ENCODE measurements at places on chromosomes 2 and 18.

DNA sequence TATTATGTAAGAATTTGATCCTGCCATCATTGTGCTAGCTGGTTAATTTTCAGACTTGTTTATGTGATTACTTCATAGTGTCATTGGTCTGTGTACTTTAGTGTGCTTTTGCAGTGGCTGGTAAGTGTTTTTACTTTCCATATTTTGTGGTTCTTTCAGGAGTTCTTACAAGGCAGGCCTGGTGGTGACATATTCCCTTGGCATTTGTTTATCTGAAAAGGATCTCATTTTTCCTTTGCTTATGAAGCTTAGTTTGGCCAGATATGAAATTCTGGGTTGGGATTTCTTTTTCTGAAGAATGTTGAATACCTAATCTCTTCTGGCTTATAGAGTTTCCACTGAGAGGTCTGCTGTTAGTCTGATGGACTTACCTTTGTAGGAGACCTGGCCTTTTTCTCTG lies 72.8 kb upstream of the MC4R start:
- DNase-seq: no peak

DNA sequence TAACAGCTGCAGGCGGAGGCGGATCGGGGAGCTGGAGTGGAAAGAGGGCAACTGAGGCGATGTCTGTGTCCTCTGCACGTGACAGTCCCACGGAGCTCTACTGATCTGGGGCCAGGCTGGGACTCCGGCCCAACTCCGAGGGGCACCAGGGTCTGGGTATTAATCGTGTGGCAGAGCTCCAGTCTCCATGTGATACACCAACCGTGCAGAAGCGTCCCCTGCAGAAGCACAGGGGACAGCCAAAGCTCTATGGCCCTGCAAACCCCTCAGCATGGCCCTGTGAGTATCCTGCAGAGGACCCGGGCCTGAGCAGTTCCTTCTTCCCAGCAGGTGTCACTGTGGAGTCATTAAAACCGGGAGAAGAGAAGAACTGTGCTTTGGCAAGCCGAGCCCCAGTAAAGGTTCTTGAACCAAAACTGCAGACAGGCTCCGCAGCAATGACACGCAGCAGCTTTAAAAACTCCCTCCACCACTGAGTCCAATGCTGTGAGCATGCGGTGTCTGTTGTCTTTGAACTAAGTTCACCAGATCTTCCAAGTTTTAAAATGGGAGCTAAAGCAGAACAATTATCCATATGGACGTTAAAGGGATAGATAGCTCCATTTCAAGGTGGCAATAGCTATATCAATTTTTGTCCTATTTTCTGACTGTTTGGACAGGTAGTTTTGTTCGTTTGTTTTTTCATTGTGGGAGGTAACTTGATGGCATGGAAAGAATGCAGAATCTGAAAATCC lies 79.4 kb downstream of the TMEM182 start:
- DNase-seq: no peak

- DNase-seq: no peak
Observed at GRCh38 chr2:71469403-71470398, 16.3 kb downstream of the DYSF start.

GRCh38 chr2:3776311-3776710 lies 72.9 kb downstream of the DCDC2C start:
- DNase-seq: no peak

GRCh38 chr2:214395040-214395439 lies 15.8 kb upstream of the VWC2L start:
- no peak for DNase-seq

DNA sequence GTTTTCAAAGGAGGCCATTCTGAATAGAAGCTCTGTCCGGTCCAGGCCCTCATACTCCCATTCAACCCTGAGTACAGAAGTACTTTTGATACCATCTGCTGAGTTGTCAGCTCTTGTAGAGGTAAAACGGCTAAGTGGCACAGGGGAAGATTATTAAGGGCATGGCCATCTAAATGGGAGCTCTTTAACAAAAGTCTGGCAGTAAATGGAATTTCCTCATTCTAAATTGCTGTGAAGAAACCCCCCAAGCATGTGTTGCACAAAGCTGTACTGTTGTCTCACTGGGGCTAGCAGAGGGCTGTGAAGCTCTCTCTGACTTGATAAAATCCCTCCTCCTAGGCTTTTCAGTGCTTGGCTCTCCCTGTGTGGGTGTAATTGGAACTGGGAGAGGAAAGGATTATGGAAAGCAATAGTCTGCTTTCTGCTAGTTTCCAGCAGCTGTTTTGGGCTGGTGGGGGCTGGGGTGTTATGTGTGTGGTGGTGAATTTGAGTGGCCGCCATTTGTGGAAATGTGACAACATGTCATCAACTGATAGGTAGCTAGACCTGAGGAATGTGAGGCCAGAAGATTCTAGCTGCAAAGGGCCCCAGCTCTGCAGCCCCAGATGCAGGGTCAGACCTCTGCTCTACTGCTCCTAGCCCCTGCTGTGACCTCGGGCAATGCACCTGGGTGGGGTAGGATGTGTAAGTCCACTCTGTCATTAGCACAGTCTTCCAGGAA lies 65.1 kb downstream of the MAP4K4 start:
- no peak for DNase-seq

GRCh38 chr2:196515051-196515450 lies 124.5 kb upstream of the CCDC150 start:
- no peak for DNase-seq

DNA sequence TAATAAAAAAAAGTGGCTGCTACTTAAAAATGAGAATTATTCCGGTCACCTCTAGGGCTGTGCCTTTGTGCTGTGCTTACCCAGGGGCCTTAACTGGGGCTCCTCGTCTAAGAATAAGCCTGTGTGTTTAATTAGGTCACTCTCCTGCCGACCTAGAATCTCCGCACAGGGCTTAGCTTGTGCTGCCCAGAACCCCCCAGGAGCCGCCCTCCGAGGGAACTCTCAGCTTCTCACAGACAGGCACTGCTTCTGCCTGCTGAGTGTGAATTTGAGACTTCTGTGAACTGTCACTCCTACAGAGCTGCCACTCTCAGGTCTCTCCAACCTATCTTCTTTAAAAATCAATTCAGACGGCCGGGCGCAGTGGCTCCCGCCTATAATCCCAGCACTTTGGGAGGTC lies 11.9 kb upstream of the NT5DC4 start:
- DNase-seq: no peak

DNA sequence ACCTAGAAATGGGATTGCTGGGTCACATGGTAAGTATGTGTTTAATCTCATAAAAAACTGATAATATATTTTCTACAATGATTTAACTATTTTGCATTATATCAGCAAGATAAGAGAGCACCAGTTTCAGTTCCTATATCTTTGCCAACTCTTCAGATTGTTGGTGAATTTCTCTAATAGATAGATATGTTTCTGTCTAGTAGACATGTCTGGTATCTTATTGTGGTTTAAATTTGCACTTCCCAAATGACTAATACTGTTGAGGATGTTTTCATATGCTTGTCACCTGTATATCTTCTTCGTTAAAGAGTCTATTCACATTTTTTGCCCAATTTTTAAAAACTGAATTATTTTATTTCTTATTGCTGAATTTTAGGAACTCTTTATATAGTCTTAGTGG lies 113.8 kb upstream of the UXS1 start:
- no peak for DNase-seq

GRCh38 chr18:50560681-50561629 lies 1.1 kb downstream of the MAPK4 start:
- no peak for DNase-seq

- no peak for DNase-seq
Observed at GRCh38 chr2:188811522-188811921, 162.7 kb upstream of the COL3A1 start.

GRCh38 chr2:70664525-70664924 lies 103.5 kb downstream of the ADD2 start:
- DNase-seq: no peak

DNA sequence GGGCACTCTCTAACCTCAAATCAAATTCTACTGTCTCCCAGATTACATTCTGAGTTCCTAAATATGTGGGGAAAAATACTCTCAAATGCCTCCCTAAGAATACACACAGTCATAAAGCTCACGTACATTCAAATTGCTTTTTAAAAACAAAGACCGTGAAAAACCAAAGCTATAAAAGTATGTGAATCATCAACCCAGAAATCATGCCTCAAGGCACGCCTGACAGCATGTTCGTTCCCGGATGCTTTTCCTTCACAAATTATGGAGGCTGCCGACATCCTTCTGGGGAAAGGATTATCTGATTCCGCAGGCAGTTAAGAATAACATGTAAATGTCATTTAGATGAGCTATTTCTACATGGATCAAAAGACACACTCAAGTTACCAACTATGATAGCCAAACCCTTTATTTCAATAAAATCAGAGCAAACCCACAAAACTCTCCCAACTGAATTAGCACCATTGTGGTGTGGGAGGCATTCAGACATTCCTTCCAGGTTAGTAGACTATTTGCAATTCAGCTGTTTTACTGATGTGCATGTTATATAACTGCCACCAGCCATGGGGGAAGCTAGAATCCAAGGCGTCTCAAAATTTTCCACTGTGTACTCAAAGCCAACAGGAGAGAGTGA lies 398.2 kb upstream of the TRIB2 start:
- DNase-seq: no peak

DNA sequence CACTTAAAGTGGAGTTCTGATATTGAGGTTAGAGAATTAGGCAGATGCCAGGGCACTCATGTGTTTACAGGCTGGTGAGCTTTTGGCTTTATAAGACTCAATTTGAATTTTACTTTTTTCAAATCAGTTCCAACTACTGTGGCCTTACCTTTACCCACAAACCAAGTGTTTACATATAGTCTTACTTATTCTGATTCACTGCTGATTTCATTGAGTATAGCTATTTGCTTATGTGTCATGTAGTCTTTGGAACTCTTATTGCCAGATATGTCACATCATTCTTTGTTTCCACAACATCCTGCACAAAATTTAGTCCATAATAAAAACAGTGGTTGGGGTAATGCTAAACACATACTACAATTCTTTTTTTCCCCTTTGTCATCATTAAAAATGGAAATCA lies 96.5 kb downstream of the XIRP2 start:
- DNase-seq: no peak

GRCh38 chr2:168568476-168569267 lies 112.6 kb downstream of the CERS6 start:
- DNase-seq: no peak

GRCh38 chr2:183284606-183285005 lies 160.4 kb downstream of the NUP35 start:
- DNase-seq: no peak

DNA sequence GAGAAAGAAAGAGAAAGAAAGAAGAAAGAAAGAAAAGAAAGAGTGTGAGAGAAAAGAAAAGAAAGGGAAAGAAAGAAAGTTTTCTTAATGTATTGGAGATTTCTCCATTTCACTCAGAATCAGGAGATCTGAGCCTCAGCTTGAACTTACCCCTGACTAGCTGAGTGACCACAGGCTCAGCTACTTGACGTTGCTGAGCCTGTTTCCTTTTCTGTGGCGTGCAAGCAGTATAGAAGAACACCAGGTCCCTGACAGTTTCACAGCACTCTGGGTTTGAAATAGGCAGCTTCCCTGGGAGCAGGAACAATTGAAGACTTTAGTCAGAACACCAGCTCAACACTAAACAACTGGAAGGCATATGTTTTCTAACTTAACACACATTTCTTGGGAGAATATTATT lies 44.7 kb downstream of the MARCO start:
- DNase-seq: no peak

- DNase-seq: no peak
Observed at GRCh38 chr18:76619621-76620315, 124.7 kb upstream of the ZNF516 start.

GRCh38 chr2:121088251-121089165 lies 196.5 kb downstream of the TFCP2L1 start:
- no peak for DNase-seq

- DNase-seq: no peak
Observed at GRCh38 chr2:65939687-65940086, 495.2 kb upstream of the MEIS1 start.

Measured in activated CD8-positive, alpha-beta memory T cell treated with anti-CD3 and anti-CD28 coated beads for 48 hours (primary cell).